ENCODE measurements at places on chromosomes 3 and 15.

GRCh38 chr15:60172143-60172542 is 168.0 kb downstream of the FOXB1 start:
- DNase-seq: no peak

GRCh38 chr3:9951126-9951525 is 1.1 kb downstream of the PRRT3 start:
- no peak for DNase-seq

DNA sequence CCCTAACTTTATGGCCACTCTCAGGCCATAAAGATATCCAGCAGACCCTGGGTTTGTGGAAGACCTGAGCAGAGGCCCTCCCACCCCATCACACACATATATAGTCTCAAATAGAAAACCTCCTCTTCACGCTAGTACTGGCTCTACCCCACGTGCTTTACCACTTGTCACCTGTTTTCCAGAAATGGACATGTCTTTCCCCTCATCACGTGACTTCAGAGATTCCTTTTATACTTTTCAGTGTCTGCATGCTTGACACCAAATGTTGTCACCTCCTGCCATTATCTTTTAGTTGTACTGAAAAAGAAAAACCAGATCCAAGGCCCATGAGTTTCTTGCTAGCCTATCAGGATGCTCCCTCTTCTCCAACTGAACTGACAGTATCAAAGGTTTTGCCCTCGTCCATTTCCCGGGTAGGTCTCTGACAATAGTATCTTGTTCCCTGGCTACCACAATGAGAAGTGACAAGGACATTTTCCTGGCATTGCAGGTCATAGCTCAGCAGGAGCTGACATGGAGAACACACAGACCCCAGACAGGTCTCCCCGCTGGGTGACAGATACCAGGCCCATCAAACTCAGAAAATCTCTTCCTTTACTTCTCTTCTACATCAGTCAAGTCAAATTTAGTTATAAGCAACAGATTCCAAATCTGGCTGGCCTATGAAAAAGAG is 650.0 kb upstream of the CFAP20DC start:
- no peak for DNase-seq

- no peak for DNase-seq
These were observed 14.5 kb upstream of the ISLR start for GRCh38 chr15:74158855-74159650.

DNA sequence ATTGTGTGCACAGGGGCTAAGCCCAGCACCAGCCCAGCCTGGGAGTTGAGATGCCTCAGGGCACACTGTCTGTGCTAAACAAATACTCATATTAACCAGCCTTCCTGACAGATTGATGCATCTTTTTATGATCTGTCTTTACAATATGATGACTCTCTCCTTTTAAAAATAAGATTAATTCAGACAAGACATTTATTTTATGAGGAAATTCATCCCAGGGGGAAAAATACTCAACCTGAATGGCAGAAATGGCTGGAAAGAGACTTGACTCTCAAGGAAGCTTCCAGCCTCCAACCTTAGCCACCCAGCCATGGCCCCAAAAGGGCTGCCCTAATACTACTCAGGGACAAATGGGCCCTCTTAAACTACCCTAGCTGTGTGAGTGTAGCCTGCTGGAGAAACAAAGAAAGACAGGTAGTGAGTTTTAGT is 46.9 kb downstream of the NOX5 start:
- no peak for DNase-seq

GRCh38 chr15:92979011-92979701 is 79.0 kb downstream of the CHD2 start:
- no peak for DNase-seq

DNA sequence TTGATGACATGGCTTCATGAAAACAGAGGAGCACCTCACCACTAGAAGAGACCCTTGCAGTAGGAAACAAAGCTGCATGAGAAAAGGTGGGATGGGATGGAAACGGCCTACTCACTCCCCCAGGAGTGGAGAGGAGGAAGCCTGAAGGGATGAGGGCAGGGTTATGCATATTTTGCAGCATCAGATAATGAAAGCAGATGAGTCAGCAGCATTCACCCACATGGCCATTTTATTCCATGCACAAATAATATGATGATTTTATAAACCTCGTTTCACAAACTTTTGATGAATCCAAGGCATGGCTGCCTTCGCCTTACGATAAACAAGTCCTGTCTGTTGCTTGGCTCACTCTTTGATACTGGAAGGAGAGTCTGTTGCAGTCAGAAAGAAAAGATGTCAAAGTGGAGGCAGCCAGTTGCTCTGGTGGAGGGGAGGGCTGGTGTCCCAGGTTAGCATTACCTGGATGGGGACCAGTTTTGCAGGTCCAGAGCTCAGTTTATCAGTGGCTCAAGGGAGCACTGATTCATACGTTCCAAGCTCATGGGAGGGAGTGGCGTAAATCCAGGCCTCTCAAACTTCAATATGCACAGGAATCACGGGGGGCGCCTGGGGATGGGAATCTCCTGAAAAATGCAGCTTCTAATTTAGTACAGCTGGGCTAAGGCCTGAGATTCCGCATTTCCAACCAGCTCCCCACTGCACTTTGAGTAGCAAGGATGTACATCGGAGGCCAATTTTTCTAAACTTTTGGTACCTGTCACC is 9.2 kb upstream of the EHD4 start:
- no peak for DNase-seq

- DNase-seq: no peak
These were observed 62.7 kb downstream of the PDE8A start for GRCh38 chr15:85044251-85044853.

GRCh38 chr15:34753236-34753894 is 1.4 kb downstream of the GJD2 start:
- no peak for DNase-seq

GRCh38 chr3:123870033-123870432 is 14.1 kb downstream of the MYLK start:
- DNase-seq: no peak

DNA sequence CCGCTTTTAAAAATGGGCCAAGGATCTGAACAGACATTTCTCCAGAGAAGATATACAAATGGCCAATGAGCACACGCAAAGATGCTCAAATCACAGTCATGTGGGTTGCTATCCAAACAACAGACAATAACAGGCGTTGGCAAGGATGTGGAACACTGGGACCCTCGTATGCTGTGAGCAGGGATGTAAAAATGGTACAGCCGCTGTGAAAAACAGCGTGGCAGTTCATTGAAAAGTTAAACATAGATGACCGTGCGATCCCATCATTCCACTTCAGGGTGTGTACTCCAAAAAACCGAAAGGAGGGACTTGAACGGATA is 6.7 kb upstream of the LRRC15 start:
- DNase-seq: no peak

DNA sequence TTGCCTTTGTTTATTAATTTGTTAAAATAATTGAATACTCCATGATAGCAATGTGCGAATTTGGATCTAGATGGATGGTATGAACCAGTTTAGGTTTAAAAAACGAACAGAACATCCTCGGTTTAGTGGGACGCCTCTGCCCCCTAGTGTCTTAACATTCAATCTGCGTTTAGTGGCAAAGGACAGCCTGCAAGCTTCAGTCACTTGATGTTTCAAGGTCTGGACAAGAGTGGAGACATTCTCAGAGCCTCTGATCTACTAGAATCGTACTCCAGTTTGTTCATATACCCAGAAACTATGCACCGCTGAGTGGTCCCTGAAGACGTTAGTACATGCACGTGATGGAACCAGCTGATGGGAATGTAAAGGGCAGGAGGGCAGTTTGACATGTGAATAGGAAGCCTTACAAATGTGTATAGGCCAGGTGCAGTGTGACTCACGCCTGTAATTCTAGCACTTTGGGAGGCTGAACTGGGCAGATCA is 17.8 kb upstream of the ATP13A4 start:
- peak; percentile 25 for DNase-seq

GRCh38 chr15:65839354-65839901 is 29.9 kb upstream of the RAB11A start:
- DNase-seq: no peak

Measured in activated T-helper 2 cell treated with anti-CD3 and anti-CD28 coated beads, Interferon-gamma antibody, Interleukin-2, Interleukin-4, amounts not matched to agents 10 μg/mL and 5 μg/mL and 100 μg/mL, durations not matched to agents 14 hours and 24 hours and 36 hours (primary cell).